Type B pancreatic cell (in vitro differentiated cells): ENCODE measurements at places on chromosomes 5 and 9.
A peak's percentile ranks its signal among the peaks of the same experiment; 100 is the strongest.

DNA sequence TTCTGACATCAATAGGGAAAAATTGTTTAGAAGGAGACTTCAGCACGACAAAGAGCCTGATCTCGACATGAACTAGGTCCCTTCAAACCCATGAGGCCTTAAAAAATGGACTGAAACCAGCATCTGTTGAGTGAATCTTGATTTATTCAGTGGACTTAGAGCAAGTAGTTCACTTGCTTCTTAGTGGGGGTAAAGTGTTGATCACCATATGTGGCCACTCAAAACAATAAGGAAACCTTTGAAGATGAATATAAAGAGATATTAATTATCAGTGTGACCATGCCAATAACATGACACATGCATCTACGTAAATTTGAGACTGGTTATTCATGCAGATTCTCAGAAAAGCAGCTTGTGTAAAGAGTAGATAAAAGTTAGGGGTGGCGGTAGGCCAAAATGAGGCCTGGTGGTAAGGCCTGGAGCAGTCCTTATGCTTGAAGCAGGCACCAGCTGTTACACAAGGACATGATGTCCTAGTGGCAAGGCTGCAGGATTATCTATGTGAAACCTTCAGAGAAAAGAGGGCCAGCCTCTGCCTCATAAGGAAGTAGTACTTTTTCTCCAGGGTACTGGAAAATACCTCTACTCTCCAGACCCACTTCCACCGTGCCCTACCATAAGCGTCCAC is 61.3 kb downstream of the S1PR3 start:
- no peak for DNase-seq

DNA sequence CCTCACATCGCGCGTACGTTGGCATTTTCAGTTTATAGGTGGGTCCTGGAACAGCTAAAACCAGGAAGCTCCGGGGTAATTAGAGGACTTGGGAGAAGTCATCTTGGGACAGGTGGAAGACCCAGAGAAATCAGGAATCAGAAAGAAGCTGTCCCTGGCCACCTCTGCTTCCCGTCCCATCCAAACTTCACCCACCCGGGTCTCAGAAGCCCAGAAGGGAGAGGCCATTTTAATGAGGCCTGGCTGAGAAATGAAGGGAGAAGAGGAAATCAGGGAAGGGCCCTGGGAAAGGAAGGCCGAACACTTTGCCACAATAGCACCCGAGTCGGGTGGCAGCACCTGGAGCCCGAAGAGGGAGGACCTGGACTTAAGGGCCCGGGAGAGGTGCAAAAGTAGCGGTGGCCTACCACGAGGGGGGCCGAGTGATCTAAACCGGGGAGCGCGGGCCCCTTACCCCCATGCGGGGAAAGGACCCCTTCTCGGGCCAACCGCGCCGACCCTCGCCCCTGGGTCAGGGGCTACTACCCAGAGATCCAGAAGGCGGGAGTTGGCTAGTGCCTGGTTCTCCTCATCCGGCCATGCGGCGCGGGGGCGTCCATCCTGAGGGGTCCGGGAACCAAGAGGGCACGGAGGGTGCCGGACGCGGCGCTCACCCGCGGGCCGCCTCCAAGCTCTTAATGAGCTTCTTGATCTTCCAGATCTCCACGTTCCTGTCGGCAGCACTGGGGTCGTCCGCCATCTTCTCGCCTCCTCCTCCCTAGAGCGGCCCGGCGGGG is 668 bp downstream of the ETF1 start:
- no peak for DNase-seq

- no peak for DNase-seq
Measured at GRCh38 chr5:17103461-17103860, 114.0 kb upstream of the BASP1 start.

- no peak for DNase-seq
Measured at GRCh38 chr5:121386334-121386733, 465.3 kb upstream of the FTMT start.

DNA sequence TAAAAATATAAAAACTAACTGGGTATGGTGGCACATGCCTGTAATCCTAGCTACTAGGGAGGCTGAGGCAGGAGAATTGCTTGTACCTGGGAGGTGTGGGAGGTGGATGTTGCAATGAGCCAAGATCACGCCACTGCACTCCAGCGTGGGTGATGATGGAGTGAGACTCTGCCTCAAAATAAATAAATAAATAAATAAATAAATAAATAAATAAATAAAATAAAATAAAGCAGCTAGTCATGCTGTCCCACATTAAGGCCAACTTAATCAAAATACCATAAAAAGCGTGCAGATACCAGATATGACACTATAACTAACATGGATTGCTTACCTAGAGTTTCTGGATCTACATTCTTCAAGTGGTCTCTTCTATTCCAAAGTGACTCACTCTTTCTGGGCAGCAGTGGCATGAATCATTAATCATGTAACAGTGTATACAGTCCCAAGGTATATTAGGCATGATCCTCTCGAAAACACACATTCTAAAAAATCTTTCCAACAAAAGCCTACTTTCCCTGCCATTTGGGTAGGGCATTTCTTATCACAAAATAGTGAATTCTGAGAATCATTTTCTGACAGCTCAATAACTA is 187.1 kb downstream of the ELAVL2 start:
- no peak for DNase-seq

GRCh38 chr9:86241216-86241615 is 18.2 kb downstream of the C9orf153 start:
- no peak for DNase-seq

- no peak for DNase-seq
Measured at GRCh38 chr5:45105491-45105994, 296.8 kb downstream of the MRPS30 start.

- DNase-seq: peak; percentile 81
Measured at GRCh38 chr9:8857068-8857925, 1057.7 kb upstream of the DMAC1 start.

DNA sequence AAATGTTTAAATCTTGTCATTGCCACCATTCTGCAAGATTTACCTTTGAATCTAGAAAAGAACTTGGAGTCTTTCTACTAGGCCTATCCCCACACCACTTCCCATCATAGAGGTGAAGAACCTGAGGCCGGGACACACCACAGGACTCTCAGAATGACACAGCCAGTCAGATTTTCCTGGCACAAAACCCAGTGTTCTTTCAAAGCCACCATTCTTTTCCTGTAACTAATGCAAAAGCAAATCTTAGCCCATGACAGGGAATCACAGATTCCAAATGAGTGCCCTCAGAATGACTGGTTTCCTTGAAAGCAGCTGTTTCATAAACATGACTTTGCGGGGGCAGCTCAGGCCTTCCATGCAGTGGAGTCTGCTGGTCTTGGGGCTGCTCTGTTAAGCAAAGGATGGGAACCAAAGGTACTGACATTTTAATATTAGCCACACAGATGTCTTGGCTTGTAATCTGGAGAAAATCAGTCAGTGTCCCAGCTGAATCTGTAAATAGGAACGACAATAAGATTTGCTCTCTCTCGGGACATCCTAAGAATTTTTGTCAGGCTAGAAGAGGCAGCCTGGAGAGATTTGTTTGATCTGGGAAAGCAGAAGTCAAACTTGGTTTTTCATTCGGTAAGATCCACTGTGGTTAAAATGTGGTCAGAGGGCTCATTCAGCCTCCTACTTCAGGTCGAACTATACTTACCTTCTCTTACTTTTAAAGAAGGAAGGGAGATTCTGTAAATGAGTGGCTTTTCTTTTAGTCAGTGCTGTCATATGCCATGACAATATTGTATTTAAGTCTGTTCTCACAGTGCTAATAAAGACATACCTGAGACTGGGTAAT is 115.1 kb downstream of the PALM2AKAP2 start:
- no peak for DNase-seq

DNA sequence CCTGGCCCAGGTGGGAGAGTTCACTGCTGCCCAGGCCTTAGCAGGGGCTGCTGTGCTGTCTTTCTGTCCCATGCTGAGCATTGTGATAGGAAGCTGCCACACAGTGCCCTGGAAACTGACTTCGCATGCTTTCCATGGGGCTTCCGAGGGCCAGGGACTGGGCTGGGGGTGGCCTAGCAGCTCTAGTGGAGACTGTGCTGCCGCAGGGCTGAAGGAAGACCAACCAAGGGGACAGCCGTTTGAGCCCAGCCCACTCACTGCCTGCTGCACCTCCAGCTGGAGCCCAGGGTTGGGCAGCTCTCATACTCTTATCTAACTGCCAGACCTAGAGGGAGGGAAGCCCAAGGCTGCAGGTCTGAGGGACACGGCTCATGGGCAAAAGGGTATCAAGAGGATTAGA is 79.2 kb downstream of the RGS3 start:
- DNase-seq: no peak

DNA sequence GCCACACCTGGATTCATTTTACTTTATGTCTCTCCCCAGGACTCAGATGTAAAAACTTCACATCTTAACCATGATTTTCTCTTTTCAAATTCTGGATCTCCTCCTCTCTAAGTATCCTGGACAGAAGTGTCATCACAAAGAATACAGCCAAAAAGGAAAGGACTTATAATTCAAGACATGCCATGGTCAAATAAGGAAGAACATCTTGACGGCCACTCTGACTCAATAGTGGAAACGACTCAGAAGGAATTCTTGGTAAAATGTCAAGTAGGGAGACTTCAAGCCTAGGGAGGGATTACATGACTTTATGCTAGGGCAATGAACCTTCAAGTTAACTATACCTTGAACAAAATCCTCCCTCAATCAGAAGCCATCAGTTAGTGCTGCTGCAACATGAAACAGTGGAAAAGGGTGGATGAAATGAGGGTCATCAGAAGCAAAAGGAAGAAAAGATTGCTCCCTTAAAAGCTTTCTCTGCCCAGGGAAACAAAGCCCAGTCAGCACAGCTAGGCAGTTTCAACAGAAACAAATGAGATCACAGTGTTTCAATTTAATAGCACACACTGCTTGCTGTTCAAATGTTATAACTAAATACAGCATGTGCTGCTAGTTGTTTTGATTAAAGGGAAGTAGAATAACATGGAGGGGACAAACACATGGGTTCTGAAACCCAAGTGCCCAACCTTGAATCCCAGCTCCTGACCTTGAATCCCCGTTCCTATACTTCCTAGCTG is 101.4 kb downstream of the LPAR1 start:
- DNase-seq: no peak

DNA sequence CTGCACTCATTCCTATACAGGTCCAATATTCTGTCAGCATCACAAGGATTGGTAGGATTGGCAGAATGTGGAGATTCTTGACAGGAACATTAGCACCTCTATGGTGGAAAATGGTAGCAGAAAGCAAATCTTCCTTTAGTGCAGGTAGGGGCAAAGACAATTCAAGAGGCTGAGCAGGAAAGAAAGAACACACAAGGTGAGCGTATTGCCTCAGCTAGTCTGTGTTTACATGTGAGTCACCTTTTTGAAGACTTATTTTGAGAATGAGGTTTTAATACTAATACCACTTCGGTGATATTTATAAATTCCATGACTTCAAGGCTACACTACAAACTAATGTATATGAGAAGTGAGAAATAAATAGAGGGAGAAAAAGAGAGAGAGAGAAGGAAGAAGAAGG is 717.0 kb downstream of the BRINP1 start:
- no peak for DNase-seq

GRCh38 chr5:180494510-180495181 is 467 bp downstream of the CNOT6 start:
- no peak for DNase-seq

- DNase-seq: no peak
Measured at GRCh38 chr9:546797-547223, 294.7 kb upstream of the DMRT1 start.

DNA sequence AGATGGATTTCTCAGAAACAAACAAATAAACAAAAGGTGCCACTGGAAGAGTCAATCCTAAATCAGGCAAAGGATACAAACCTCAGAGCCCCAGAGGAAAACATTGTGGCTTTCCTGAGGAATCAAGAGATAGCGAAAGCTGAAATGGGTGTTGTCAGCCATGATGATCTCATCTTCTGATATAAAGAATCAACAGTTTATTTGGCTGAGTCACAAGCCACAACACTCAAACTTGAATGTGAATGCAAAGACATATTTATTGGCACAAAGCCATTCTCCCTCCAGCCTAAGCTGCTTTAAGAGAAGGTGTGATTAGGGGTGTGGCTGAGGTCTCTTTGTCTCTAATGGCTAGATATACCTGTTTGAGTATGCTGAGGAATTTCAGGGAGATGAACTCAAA is 73.3 kb upstream of the NREP start:
- DNase-seq: no peak

DNA sequence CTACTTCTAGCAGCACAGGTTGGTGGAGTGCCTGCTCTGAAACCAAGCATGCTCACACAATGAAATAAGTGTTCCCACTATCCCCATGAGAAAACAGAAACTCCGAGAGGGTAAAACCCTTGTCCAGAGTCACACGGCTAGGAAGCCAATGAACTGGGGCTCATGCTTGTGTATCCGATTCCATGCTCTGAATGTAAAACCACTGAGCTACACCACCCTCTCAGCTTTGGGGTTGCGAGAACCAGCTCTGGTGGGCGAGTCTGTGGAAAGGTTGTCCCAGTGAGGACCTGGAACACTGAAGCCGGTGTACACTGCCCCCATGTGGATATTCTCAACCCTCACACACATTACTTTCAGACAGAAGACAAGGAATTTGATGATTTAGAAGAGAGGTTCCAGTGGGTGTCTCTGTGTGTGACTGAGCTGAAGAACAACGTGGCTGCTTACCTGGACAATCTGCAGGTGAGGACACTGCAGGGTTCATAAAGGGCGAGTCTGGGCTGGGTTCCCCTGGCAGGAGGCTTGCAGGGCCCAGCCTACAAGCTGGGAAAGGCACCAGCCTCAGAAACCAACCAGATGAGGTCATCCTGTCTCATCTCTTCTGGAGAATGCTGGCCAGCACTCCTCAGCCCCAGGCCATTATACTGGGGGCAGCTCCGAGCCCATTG is 37.4 kb downstream of the ARHGEF37 start:
- no peak for DNase-seq

- no peak for DNase-seq
Measured at GRCh38 chr5:68318955-68319705, 103.6 kb downstream of the PIK3R1 start.

DNA sequence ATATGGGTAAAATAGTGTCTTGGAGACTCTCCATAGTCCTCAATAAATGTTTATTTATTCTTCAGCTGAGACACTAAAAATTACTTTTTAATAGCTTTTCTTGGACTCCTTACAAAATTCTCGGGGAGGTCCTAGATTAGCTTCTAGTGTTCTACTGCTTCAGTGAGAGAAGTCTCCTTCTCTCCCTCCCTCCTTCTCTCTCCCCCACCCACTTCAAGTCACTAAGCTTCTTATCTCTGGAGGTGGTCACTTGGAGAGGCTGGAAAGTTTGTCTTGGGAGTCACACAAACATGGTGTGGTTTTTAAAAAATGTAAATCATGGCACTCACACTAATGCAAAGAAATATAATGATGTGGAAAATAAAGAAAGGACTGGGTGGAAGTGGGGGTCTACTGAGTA is 64.1 kb downstream of the SEMA6A start:
- DNase-seq: no peak

GRCh38 chr5:153714798-153715197 is 224.3 kb downstream of the GRIA1 start:
- DNase-seq: no peak

GRCh38 chr5:17665836-17666235 is 31.6 kb downstream of the TAF11L14 start:
- DNase-seq: no peak
